Stimulated activated CD4-positive, alpha-beta T cell treated with anti-CD3 and anti-CD28 coated beads, Interleukin-12 subunit alpha, Interleukin-12 subunit beta, amount 100 ng/mL, for 24 hours (primary cell): ENCODE measurements at places on chromosomes 12 and 14.
A peak's percentile ranks its signal among the peaks of the same experiment; 100 is the strongest.

- no peak for DNase-seq
Measured at GRCh38 chr12:3371018-3371417, 120.0 kb upstream of the PRMT8 start.

- no peak for DNase-seq
Measured at GRCh38 chr12:88579601-88580050, 645 bp downstream of the KITLG start.

DNA sequence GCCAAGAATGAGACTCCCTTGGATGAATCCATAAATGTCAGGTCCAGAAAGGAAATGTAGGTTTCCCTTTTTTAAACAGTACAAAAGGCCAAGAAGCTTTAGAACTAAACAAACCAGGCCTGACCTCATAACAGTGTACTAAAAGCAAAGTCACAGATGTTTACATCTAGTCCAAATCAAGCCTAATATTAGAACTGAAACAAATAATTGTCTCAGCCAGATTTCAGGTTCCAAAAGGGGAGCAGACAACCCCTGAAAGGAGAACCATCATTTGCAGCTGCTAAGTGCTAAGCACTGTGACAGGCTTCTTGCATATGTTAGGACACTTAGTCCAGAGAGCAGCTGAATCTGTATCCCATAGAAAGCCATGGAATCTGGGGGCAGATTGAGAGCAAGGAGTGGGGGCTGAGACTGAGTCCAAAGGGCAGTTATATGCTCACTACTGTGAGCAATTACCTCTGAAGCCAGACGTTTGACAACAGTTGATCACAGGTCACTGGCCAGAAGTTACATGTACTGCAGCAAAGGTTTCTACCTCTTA lies 90.1 kb downstream of the STXBP6 start:
- no peak for DNase-seq

GRCh38 chr14:87468531-87468930 lies 524.5 kb downstream of the GALC start:
- DNase-seq, result no peak

DNA sequence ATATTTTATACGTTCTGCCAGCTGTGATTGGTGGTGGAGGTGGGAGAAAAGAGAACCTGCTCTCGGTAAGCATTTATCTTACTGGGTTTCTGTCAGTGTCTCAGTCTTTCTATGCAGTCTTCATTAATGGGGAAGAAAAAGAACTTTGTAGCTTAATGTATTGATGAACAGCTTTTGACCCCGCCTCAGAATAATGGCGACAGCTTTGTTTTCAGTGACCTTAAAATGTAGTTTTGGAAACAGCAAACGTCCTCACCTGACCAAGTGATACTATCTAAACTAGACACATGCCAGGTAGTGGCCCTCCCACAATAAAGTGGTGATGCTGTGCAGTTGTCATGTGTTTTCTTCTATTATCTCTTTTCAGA lies 1.4 kb downstream of the DACT1 start:
- no peak for DNase-seq

DNA sequence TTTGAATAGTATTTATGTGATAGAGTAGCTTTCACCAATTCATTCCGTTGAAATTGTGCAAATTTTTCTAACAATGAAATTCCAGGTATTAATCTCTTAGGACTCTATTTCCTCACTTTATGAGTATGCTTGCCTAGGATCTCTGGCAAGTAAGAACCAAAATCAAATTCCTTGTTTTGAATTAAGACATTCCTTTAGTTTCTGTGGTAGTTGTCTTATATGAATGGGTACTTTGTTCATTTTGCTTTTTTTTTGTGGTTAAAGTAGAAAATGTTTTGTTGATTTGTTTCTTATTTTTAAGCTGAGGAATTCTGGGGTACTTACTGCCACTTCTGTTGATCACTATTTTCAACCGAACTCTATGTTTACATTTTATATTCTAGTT lies 59.8 kb downstream of the KITLG start:
- DNase-seq, result no peak

- DNase-seq, result no peak
Measured at GRCh38 chr14:58638231-58639197, 752 bp downstream of the DACT1 start.

DNA sequence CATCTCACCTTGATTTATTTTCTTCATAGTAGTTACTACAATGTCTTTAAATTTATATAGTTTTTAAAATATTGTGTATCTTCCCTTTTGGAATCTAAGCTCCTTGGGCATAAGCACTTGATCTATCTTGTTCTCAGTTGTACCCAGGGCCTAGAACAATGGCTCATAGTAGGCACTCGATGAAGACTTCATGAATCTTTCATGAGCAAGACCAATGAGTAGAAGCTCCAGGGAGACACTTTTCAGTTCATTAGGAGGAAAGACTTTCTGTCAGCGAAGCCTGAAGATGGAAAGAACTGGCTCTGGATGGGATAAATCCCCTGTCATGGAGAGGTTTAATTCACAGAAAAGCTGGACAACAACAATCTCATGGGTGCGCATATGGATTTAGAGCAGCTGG lies 140.2 kb upstream of the CRY1 start:
- no peak for DNase-seq

DNA sequence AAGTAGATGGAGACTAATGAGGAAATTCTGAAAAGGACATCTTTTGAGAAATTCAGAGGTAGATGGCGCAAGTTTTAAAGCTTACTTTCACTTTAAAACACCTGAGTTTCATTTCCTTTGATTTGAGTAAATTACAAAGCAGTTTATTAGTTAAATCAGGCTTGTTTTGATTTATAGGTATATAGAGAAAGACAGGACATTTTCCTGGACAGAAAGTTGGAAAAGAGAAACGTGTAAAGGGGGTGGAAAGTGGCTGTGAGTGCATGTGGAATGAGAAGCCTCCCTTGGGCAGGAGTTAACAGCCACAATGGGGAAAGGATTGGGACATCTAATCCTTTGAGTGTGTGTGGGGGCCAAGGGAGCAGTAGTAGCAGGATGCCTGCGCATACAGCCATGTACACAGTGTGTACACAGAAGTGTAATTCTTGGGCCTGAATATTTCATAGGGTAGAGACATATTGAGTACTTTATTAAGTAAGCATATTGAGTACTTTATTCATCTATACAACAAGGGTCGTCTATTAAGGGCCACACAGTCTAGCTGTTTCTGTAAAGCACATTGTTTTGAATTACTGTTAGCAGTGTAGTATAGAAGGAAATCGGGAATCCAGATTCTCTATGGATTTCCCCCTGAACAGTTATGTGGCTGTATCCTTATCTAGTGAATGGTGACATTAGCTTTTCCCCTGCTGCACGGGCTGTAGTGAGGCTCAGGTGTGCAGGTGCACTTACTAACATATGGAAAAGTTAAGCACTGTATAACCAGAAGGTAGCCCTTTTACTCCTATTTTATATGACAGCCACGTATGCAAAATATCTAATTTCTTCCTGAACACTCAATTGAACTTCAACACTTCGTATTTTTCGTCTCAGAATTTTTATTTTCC lies 19.1 kb downstream of the MARK3 start:
- DNase-seq, result no peak

DNA sequence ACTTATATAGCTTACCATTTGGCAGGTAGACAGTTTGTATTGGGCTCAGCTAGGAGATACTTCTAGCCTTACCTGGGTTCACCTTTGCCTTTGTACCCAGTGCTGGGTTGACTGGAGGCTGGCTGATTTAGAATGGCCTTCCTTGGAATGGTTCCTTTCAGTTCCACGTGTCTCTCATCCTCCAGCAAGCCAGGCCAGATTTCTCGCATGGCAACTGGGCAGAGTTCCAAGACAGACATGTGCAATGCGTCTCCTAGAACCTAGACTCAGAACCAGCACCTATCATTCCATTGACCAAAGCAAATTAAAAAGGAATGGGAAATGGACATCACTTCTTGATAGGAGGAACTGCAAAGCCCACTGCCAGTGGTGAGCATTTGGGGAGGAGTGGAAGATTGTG lies 79.1 kb upstream of the BDKRB2 start:
- DNase-seq, result no peak

GRCh38 chr14:30185832-30186231 lies 258.2 kb upstream of the PRKD1 start:
- no peak for DNase-seq

GRCh38 chr14:22973217-22974032 lies 8.9 kb downstream of the AJUBA start:
- DNase-seq, result peak; percentile 30

DNA sequence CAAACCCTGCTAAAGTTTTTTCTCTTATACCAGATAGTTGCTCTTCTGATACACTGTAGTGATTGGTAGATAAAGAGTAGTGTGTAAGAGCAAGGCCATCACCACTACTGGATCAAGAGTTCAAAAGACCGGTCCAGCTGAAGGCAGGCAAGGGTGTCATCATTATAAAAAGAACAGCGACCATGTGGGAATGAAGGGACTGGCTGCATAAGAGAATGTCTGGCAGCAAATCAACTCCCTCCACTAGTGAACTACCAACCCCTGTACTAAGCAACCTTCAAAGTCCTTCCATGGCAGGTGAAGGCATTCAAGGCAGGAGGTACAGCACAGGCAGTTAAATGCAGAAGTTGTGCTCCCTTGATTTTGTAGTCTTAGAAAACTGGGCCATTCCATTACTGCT lies 53.5 kb downstream of the EGLN3 start:
- DNase-seq, result no peak

DNA sequence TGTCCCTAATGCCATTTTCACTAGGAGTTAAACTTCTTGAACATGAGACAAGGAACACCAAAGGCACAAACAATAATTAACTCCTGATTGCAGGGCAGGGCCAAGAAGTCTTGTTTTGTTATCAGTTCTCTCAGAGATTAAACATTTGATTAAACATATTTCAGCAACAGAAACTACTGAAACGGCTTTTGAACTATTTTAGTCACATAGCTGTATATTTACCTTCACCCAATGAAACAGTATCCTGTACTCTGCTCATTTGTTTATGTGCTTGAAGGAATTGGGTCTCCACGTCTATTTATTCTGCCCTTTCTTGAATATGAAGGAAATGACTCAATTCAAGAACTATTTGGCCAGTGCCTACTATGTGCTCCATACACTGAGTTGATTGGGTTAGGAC lies 51.3 kb upstream of the PTCSC3 start:
- no peak for DNase-seq

- no peak for DNase-seq
Measured at GRCh38 chr12:25984759-25985158, 26.3 kb downstream of the RASSF8 start.
